Stimulated activated CD4-positive, alpha-beta T cell treated with anti-CD3 and anti-CD28 coated beads, Interleukin-12 subunit alpha, Interleukin-12 subunit beta, amount 100 ng/mL, for 4 hours (primary cell): ENCODE measurements at places on chromosomes 13 and 19.

- no peak for DNase-seq
Observed at GRCh38 chr19:12750851-12751250, 740 bp upstream of the BEST2 start.

DNA sequence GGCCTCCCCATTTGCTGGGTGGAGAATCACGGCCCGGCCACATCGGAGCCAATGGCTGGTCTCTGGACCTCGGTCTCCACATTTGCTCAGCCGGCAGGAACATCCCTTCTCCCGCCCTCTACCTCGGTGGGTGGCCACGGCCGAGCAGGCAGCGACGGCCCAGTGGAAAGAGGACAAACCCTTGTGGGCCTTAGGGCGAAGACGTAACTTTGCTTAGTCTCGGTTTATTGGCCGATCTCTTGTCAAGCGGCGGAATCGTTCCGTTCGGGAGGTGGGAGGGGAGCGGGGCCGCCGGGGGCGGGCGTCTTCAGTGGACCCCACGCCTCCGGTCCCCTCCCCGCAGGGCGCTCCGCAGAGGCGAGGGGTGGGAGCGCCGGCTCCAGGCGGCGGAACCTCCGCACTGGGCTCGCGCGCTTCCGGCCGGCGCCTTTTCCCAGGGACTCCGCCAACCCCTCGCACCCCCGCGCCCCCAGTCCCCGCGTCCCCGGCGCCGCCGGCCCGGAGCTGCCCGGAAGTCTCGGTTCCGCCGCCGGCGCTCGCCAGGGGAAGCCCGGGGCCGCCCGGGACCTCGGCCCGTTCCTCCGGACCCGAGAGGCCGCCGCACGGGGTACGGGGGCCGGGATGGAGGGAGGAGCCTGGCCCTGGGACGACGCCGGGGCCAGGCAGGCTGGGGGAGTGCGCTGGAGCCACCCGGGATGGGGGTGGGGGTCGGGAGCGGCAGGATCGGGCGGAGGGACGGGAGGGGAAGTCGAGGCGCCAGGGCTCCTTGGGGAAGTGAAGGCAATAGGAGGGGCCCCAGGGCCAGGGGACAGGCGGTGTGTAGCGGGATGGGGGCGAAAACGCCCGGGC lies at the start of gene ZNF580:
ZNF580 (plus strand) TSS at position 426 of the 849 bp plus-strand sequence. CDS start 1,507 bp downstream, outside the sequence.
- peak; percentile 72 for DNase-seq

GRCh38 chr19:11675569-11675968 lies 63.2 kb downstream of the ZNF823 start:
- no peak for DNase-seq

GRCh38 chr13:40446365-40446764 lies 220.1 kb downstream of the FOXO1 start:
- no peak for DNase-seq

DNA sequence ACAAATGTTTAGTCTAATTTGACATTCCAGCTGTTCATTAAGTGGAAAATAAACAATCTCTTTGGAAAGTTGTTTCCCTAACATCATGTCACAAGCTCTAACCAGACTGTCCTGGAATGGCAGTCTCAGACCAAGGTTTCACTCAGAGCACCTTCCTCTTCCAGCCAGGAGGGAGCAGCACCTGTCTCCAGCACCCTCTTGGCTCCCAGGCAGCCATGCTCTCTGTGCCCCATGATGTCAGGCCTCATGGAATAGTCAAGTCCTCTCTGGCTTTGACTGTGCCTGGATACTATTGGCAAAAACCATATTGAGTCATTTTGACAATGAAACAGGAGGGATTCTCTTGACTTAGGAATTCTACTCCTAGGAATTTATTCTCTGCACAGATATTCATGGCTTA lies 171.4 kb downstream of the OXGR1 start:
- DNase-seq, result no peak

DNA sequence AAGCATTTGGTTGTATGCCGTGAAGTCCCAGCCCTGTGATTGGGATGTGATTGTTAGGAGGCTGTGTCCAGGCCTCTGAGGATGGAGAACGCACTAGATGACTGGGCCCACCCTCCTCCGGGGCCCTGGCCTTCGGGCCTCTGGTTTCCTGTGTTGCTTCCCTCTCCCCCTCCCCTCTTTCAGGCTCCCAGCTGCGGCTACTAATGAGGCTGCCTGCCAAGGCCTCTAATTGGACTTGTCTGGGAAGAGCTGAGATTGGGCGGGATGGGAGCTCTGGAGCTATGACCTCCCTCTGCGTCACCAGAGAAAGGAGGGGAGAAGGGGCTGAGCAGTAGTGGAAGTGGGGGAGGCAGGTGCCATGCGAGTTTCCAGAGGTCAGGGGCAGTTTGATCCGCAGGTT lies 9.9 kb downstream of the PTH2 start:
- DNase-seq, result no peak

- DNase-seq, result no peak
Observed at GRCh38 chr13:21826214-21827015, 155.5 kb downstream of the FGF9 start.

GRCh38 chr13:105634059-105634458 lies 901.4 kb downstream of the EFNB2 start:
- no peak for DNase-seq

GRCh38 chr13:113052971-113053370 lies 52.6 kb upstream of the F7 start:
- DNase-seq, result no peak

GRCh38 chr19:18437491-18438330 lies at the start of gene ISYNA1:
Gene ISYNA1 (minus strand): TSS chr19:18438133. CDS start chr19:18437979, 154 bp downstream.
- DNase-seq, result peak; percentile 50

GRCh38 chr13:52949742-52950141 lies 78.9 kb upstream of the OLFM4 start:
- no peak for DNase-seq

- DNase-seq, result no peak
Observed at GRCh38 chr19:53664760-53665159, 33.0 kb downstream of the DPRX start.

- DNase-seq, result no peak
Observed at GRCh38 chr19:6465006-6465405, 935 bp downstream of the CRB3 start.

DNA sequence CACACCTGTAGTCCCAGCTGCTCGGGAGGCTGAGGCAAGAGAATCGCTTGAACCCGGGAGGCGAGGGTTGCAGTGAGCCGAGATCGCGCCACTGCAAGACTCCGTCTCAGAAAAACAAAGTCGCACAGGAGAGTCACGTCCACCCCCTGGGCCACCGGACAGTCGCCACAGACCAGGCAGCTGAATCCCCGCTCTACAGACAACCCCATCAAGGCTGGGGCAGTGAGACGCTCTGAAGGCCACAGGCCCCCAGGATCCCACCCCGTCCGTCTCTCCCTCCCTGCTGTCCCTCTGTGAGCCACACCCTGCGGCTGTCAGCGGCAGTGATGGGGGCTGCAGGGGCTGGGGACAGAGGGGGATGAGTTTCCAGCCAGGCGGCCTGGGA lies 15.5 kb upstream of the PTBP1 start:
- no peak for DNase-seq

DNA sequence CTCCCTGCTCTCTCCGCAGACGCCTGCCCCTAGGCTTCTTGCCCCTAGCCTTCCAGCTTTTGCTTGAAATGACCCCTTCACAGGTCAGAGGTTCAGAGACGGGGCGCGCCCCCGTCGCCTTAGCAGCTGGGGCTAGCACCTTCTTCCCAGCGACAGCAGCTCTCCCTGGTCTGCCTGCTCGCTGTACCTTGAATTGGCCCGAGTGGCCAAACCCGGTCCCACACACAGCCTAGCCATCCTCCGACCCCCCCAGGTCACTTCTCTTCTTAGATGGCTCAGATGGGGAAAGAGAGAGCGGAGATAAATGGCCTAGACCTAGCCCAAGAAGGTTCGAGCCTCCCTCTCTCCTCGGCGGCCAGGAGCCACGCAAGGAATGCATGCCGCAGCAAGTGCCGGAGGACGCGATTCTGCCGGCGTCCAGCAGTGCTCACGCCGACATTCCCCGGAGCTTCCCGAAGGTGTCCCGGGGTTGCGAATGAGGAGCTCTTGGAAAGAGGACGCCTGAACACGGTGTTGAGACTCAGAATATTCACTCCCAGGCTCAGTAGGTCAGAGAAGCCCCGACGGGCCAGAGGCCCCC lies 1.3 kb downstream of the CDX2 start:
- DNase-seq, result no peak

DNA sequence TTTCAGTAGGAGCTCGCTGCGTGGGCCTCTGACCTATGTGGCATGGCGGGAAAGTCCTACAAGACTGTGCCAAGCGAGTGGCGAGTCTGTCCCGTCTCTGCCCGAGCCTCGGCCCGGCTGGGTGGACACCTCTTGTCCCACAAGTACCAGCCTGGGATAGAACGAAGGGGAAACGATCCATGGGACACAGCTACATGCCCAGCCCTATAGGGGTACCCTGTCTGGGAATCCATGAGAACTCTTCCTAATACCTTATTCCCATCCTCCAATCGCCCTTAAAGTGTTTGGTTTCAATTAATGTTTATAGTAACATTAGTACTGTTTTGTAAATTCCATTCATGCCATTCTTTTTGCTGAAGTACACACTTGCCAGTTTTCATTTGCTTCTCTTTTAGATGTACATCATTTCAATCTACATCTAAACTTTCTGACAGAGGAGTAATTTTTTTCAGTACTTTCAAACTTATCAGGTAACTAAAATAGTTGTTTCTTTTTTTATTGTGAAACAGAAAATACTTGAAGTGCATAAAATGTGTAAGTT lies 667 bp upstream of the ZNF790 start:
- no peak for DNase-seq
